A549 treated with CORT108297 at 1 μM for 4 hours (cell line): ENCODE measurements at places on chromosomes 3 and 15. TPM values are rescaled to one million over a fixed set of nuclear protein-coding genes. Genes with fewer than 3 reads are reported as not detected.

Gene CLDN18
- not detected in 5 replicates for total RNA-seq

Gene APOD
- total RNA-seq = 0.50 to 1.1 TPM (median 0.58 TPM) in 5 replicates

Gene FBXL2
- 7.3 to 9.4 TPM (median 8.0 TPM) in 5 replicates for total RNA-seq

Gene RAMAC
- total RNA-seq = 40.4 to 62.1 TPM (median 41.8 TPM) in 5 replicates

Gene TJP1
- total RNA-seq = 56.8 to 78.8 TPM (median 66.1 TPM) in 5 replicates

Gene AHSG
- 0.05 to 0.09 TPM in 2 of 5 replicates, not detected in the others for total RNA-seq

Gene LRRK1
- total RNA-seq = 17.8 to 23.8 TPM (median 23.0 TPM) in 5 replicates

Gene ATP6V1A
- 17.1 to 21.4 TPM (median 18.5 TPM) in 5 replicates for total RNA-seq

Gene CSTA
- 0.82 to 1.2 TPM (median 1.0 TPM) in 5 replicates for total RNA-seq

Gene PLD1
- total RNA-seq = 8.0 to 10.9 TPM (median 8.7 TPM) in 5 replicates

Gene ANKRD28
- total RNA-seq = 35.7 to 54.3 TPM (median 47.6 TPM) in 5 replicates

Gene CAMK2N2
- 0.87 to 1.4 TPM (median 1.3 TPM) in 5 replicates for total RNA-seq

Gene CIDEC
- total RNA-seq = 7.1 to 13.3 TPM (median 10.2 TPM) in 5 replicates

Gene TUSC7
- total RNA-seq = not detected in 5 replicates

Gene MNS1
- total RNA-seq = 2.2 to 4.3 TPM (median 3.2 TPM) in 5 replicates

Gene IL5RA
- not detected in 5 replicates for total RNA-seq

Gene CD80
- not detected in 5 replicates for total RNA-seq

Gene PRR20G
- 0.13 to 0.19 TPM (median 0.17 TPM) in 3 of 5 replicates, not detected in the others for total RNA-seq

Gene GHSR
- not detected in 5 replicates for total RNA-seq

Gene UPK1B
- 10.1 to 14.7 TPM (median 12.9 TPM) in 5 replicates for total RNA-seq

Gene GNAT1
- 0.06 TPM in 1 of 5 replicates, not detected in the others for total RNA-seq

Gene PRTG
- total RNA-seq = 8.4 to 11.7 TPM (median 9.9 TPM) in 5 replicates

Gene LRRC58
- total RNA-seq = 14.5 to 16.1 TPM (median 15.2 TPM) in 5 replicates

Gene GPR62
- not detected in 5 replicates for total RNA-seq

Gene WDR93
- total RNA-seq = 0.11 to 0.23 TPM (median 0.14 TPM) in 5 replicates

Gene CYP1A1
- 1.3 to 2.5 TPM (median 2.0 TPM) in 5 replicates for total RNA-seq

Gene SLC38A3
- total RNA-seq = 0.02 to 0.23 TPM (median 0.08 TPM) in 4 of 5 replicates, not detected in the other

Gene ACP3
- 0.02 to 0.14 TPM in 2 of 5 replicates, not detected in the others for total RNA-seq

Gene KBTBD8
- total RNA-seq = 0.41 to 0.53 TPM (median 0.43 TPM) in 5 replicates

Gene ALDH1A3
- 18.2 to 20.2 TPM (median 19.5 TPM) in 5 replicates for total RNA-seq

Gene CLDN1
- 21.1 to 29.3 TPM (median 26.0 TPM) in 5 replicates for total RNA-seq

Gene GPR176
- total RNA-seq = 10.0 to 14.0 TPM (median 11.1 TPM) in 5 replicates

Gene GUCA1C
- not detected in 5 replicates for total RNA-seq

Gene CCDC50
- 24.1 to 30.0 TPM (median 25.7 TPM) in 5 replicates for total RNA-seq

Gene TMEM44
- total RNA-seq = 10.1 to 12.8 TPM (median 12.3 TPM) in 5 replicates

Gene CNTN3
- total RNA-seq = not detected in 5 replicates

Gene CD276
- 66.4 to 88.8 TPM (median 81.7 TPM) in 5 replicates for total RNA-seq

Gene LTK
- total RNA-seq = 0.06 to 0.12 TPM (median 0.09 TPM) in 5 replicates

Gene WNT7A
- total RNA-seq = 0.13 to 0.19 TPM (median 0.18 TPM) in 5 replicates

Gene SLC6A20
- total RNA-seq = 0.05 to 0.09 TPM (median 0.07 TPM) in 4 of 5 replicates, not detected in the other

Gene MRPL3
- 90.5 to 114 TPM (median 91.6 TPM) in 5 replicates for total RNA-seq

Gene KIF7
- total RNA-seq = 3.5 to 5.1 TPM (median 4.4 TPM) in 5 replicates

Gene SLC25A20
- 10.5 to 12.0 TPM (median 11.2 TPM) in 5 replicates for total RNA-seq

Gene RPSA
- 2,621 to 2,951 TPM (median 2,688 TPM) in 5 replicates for total RNA-seq
